ENCODE measurements at places on chromosomes 6 and 20.

- no peak for DNase-seq
These were observed 37.6 kb upstream of the PLCB1 start for GRCh38 chr20:8094415-8094818.

DNA sequence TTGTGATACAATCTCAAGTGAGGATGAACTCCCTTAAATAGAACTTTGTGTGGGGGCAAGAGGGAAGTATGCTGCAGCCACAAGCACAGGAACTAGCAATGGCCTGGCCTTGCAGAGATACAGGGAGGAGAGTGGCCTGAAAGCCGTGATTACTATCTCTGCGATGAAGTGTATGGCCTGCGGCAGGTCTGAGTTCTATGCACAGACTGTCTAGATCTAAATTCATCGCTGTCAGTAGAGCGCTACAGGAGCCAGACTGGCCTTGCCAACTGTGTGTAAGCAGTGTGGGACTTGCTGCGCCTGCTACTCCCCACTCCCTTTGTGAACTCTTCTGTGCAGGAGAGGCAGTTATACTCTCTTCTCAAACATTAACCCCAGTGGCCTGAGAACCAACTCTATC lies 997.0 kb downstream of the GRIK2 start:
- no peak for DNase-seq

DNA sequence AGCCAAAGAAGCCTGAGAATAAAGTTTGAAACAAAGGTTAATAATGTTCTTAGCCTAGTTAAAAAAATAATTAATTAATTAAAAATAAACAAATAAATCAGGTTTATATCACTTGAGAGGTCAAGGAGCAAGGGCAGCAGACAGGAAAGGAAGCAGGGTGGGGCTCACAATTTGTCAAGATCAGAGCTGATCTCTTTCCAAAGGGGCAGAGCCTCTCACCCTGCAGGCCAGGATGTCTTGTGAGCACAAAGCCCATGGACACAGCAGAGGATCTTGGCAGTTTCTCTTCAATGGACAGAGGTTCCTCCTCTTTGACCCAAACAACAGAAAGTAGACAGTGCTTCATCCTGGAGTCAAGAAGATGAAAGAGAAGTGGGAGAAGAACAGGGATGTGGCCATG lies 14.9 kb downstream of the ULBP1 start:
- no peak for DNase-seq

GRCh38 chr6:144036064-144036834 lies 28.2 kb upstream of the PLAGL1 start:
- peak; percentile 34 for DNase-seq

DNA sequence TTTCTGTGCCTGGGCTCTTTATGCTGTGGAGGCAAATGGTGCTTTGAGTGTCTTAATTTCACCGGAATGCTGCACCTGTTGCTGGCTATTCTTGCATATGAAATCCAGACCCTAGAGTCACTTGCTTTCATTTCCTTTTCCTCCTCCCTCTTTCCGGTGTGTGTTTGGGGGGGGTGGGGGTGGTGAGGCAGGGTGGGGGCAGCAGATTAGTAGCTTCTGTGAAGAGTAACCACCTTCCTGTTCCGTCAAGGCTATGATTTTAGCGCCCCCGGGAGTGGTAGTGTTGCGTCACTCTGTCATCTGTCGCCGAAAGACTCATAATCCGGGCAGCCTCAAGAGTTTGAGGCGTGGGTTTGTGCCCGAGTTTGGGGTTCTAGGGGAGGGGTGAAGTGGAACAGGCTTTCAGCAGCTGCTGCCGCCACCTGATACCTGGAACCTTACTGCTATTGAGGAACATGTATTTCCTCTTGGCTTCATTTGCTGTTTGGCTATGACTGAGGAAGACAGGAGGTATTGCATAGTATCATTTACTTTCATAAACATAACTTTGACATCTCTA lies 49.1 kb downstream of the UTRN start:
- DNase-seq: no peak

GRCh38 chr6:45722876-45723275 lies 292.8 kb downstream of the CLIC5 start:
- DNase-seq: no peak

DNA sequence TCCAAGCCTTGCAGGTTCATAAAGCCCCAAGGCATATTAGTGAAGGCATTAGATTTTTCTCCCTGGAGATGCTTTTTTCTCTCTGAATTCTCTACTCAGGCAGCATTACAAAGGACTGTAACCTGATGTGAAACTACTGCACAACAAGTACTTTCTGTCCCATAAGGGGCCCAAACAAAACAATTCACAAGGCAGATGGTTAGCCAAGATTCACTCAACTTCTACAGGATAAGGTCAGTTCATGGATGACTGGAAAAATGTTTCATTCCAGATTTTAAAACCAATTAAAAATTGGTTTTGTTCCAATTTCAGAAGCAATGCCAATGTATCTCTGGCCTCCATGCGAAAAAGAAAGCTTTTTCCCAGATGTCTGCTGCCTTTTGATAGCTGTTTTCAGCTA lies 181.8 kb downstream of the KHDC1L start:
- no peak for DNase-seq

GRCh38 chr6:41505122-41506049 lies 40.8 kb upstream of the FOXP4 start:
- DNase-seq: peak; percentile 86

- no peak for DNase-seq
These were observed 243.0 kb upstream of the RIN2 start for GRCh38 chr20:19515074-19515473.

- no peak for DNase-seq
These were observed 150.6 kb downstream of the RALGAPA2 start for GRCh38 chr20:20561841-20562240.

GRCh38 chr6:111105578-111105977 lies 18.3 kb downstream of the SLC16A10 start:
- DNase-seq: no peak

DNA sequence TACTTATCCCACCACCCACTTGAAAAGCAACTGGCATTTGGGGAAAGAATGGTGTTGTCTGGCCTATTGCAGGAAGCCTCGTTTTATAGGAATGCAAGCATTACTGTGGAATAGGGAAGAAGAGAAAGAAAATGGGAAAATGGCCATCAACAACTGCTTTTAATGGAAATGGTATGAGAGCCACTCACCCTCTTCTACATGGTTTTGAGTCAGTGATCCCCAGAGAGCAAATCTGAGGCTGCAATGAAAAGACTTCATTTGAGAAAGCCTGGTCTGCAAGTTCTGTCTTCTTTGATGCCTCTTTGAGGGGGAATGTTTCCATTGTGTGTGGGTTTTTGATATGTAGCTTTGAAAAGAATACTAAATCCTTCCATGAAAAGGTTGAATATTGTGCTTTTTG lies 172.3 kb upstream of the HDDC2 start:
- no peak for DNase-seq

DNA sequence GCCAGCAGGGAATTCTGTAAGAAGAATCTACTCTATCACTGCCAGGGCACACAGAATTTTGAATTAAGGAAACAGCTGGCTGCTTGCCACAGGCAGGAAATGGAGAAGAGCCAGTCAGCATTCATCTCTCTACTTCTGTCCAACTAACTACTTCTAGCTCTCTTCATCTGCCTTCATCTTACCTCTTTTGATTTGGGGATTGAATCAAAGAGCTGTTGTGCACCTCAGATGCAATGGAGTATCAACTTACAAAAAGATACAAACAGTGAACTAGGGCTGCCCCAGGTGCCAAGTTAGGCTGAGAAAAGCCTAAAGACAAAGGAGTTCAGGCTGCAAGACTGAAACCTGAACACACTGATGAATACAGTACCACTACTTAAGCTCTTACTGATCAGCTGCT lies 82.0 kb downstream of the PTPRK start:
- DNase-seq: no peak

DNA sequence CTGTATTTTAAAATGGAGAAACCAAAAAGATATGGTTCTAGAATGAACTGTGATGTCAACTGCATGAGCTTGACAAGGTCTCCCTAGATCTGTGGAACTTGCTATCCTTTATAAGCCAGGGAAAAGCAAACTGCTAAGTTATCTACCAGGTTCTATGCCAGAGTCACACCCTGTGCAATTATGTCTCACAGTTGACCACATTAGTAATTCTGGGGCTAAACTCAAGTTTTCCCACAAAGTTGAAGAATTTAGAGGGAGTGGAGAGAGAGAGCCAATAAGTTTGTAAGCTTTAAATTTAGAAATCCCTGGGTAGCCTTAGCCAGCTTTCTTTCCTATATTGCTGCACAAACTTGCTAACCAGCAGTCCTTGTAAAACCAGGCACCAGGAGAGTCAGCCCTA lies 407.0 kb upstream of the SASH1 start:
- DNase-seq: no peak

DNA sequence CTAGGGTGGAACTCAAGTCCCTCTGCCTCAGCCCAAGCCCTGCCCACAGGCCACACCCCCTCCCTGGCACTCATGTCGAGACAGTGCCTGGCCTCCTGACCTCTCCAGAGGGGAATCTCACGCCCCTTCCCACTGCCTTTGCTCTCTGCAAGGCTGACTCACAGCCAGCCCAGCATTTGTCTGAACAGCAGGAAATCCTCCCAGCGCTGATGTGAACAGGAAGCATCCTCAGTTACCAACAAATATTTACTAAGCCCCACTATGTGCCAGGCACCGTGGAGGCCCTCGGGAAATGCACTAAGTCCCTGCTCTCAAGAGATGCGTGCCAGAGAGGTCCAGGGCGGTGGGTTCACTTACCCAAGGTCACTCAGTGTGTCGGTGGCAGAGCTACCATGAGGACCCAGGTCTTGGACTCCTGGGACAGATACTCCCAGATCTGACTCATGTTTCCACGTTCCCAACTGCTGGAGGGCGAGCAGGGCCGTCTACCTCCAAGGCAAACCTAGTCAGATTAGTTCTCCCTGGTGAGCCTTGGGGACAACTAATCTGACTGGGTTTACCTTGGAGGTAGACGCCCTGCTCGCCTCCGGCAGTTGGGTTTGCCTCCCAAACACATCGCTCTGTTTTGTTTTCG lies 7.8 kb downstream of the ADA start:
- peak; percentile 25 for DNase-seq

GRCh38 chr6:142285235-142286087 lies 16.3 kb upstream of the ADGRG6 start:
- no peak for DNase-seq

GRCh38 chr20:34581341-34582184 lies 23.0 kb downstream of the MAP1LC3A start:
- no peak for DNase-seq

- DNase-seq: no peak
These were observed 163.2 kb upstream of the OLIG3 start for GRCh38 chr6:137657351-137657911.

All from right kidney (tissue), 9 donors.